Stimulated activated CD4-positive, alpha-beta T cell treated with anti-CD3 and anti-CD28 coated beads, Interleukin-4, amount 100 ng/mL, for 24 hours (primary cell): ENCODE measurements at places on chromosomes 1 and 21.

DNA sequence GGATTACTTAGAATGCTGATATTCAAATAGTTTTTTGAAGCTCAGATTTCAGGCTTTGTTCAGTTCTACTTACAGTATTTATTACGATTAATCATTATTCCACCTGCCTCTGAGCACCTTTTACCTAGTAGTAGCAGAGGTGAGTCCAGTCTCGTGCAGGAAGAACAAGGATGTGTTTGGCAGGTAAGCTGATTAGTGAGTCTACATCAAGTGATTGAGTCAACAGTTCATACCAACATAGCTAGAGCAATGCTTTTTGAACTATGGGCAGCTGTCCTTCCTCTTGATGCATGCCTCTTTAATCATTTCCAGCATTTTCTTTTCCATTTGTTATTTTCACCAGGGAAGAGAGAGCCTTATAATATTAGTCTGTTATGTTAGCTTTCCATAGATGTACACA is 838.9 kb downstream of the USP25 start:
- DNase-seq = no peak

- DNase-seq = no peak
Measured at GRCh38 chr1:45187725-45188124, 18.7 kb downstream of the ZSWIM5 start.

DNA sequence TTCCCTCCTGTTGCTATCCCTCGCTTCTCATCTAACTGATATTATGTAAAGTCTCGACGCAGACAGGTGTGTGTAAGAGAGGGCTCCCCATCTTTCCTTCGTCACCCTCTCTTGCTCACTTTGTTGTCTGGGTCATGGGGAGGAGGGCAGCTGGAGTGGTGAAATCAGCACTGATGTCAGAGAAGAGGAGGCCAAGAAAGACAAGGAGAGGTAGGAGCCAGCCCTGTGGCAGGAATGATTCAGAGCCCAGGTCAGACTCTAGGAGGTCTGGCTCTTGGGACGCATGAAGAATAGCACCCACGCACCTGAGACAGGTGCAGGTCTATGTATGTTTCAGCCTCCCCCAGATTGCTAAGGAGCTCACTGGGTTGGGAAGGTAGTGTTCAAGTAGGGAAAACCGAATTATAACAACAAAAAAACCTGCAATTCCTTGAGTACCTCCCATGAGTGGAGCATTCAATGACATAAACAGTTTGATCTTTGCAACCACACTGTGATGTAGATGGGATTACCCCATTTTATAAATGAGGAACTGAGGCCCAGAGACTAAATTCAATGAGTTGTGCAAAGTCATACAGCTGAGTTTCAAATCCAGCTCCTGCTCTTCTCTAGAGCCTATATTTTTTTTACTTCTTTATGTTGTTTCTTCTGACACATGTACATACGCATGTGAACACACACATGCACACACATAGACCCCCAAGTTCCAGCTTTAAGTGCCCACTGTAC is 10.4 kb downstream of the NUAK2 start:
- DNase-seq = no peak

DNA sequence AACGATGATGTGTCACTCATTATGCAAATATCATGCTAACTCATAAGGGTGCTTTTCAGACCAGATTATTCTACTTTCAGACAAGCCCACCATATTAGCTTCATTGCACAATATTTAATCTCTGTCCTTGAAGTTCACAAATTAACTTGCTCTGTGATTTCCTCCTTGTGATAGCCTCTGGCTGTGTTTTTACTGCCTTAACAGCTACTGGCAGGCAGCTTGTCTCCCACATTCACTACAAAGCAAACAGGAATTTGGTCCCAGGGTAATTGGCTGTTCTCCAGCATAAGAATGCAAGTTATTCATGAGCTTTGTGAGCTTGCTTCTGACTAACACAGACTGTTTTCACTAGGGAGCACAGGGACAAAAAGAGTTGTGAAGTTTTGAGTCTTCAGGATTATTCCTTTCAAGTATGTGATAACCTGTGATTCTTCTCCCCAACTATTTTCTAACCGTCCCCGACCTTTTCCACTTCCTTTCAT is 87.9 kb upstream of the HMCN1 start:
- DNase-seq = no peak

GRCh38 chr21:42695697-42696380 is 42.4 kb downstream of the PDE9A start:
- DNase-seq = no peak

DNA sequence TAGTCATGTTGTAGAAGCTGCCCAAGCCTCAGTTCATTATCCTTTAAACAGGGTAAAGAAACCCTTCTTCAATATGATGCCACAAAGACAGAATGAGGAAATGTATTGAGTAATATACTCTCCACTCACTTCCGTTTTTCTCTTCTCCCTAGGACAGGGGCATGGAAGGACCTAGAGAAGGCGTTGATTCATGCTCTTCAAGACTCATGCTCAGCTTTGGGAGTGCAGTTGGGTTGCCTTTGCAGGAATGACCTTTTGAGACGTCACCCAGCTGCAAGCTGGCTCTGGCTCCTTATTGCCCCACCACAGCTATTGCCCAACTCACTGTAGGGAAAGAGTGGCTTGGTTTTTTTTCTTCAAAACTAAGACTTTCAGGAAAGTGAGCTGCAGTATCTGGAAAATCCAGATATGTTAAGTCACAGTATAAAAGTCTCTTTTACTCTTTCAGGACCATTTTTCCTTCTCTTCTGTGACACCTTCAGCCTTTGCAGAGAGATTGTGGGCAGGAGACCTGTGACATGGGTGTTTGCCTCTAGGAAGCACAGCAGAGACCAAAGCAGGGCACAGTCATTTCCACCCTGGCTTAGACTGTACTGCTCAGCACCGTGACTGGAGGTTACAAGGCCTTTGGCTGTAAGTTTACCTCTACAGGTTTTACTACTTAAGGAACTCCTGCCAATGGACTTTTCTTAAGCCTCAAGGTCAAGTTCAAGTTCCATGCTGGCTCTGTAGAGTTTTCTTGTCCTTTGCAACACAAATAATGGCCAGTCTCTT is 39.5 kb downstream of the XCL2 start:
- DNase-seq = no peak

DNA sequence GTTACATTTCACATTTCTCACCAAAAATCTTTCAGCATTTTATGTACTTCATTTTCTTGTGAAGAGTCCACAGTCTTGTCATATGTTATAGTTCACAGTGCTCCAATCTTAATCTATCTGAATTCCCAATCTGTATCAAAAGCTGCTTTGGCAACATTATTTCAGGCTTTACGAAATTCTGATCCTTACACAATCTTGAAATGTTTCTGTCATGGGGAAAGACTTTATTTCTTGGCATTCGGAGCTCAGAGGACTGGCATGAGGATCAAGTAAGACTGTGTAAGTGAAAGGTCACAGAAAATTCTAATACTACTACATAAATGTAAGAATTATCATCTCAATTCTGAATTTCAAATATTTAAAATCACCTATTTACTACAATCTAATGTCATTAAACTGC is 2.0 kb downstream of the USP33 start:
- no peak for DNase-seq

GRCh38 chr1:2575801-2576663 is 10.5 kb upstream of the PRXL2B start:
- no peak for DNase-seq

GRCh38 chr1:31579374-31579773 is 3.1 kb downstream of the TINAGL1 start:
- DNase-seq = no peak

DNA sequence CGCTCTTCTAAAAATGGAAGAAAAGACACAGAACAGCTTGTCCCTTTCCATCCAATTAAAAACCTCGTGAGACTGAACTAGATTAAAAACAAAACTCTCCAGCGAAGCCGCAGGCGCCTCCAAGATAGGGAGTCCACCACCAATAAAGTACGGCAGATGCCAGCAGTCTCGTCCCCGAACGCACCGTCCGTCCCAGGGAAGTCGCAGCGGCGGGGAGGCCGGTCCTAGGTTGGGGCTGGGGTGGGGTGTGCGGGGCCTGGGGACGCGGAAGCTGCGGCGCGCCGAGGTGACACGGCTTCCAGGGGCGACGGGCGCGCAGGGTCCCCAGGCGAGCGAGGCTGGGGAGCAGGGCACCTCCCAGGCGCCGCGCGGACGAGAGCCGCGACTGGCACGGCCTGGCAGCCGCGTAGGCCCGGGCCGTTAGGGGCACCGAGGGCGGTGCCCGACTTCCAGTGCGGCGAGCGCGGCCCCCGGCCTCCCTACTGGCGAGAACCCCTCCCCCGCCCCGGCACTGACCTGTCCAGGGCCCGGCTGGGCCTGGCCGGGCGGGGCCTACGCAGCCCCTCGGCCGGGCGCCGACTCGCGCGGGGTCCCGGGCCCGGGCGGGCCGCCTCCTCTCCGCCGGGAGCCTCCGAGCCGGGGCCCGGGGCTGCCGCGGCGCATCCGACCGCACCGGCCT is 28.3 kb upstream of the A3GALT2 start:
- peak; percentile 47 for DNase-seq

GRCh38 chr1:32899586-32900296 is 1.4 kb downstream of the TMEM54 start:
- DNase-seq = no peak

GRCh38 chr21:18603980-18604379 is 200.4 kb upstream of the TMPRSS15 start:
- DNase-seq = no peak

GRCh38 chr1:162561616-162562469 is at the start of gene UAP1:
TSS of gene UAP1 (plus strand) at chr1:162561722. CDS start at chr1:162566069, 4,347 bp downstream.
- peak; percentile 31 for DNase-seq

DNA sequence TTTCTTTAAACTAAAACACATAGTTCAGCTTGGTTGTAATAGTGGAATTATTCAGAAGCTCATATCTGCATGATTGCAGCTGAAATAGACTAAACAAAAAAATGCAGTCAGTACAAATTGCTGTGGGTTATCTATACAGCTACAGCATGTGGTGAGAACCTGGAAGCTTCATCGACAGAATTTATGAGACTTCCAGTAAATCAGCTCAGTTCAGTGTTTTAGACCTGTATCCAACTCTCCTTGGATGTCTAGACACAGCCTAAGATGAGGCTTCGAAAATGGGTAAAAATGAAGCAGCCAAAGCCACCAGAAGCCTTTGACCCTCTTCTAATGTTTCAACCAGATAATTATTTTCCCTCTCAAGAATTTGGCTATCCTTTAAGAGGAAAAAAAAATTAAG is 127.1 kb upstream of the C1orf105 start:
- no peak for DNase-seq

DNA sequence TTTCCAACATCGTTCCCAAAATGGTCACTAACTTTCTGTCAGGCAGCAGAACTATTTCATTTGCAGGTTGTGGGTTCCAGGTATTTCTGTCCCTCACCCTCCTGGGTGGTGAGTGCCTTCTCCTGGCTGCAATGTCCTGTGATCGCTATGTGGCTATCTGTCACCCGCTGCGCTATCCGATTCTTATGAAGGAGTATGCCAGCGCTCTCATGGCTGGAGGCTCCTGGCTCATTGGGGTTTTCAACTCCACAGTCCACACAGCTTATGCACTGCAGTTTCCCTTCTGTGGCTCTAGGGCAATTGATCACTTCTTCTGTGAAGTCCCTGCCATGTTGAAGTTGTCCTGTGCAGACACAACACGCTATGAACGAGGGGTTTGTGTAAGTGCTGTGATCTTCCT is 9.3 kb downstream of the OR2AJ1 start:
- DNase-seq = no peak

DNA sequence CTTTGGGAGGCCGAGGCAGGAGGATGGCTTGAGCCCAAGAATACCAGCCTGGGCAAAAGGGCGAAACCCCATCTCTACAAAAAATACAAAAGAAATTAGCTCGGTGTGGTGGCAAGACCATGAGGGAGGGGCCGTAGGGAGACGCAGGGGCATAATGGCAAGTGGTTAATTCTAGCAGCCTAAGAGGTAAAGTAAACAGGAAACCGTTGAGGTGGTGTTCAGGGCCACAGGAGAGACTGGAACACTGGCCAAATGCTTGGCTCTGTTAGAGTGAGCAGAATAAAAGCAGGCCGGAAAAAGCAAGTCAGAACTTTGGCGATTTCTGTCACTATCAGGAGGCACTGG is 89.2 kb downstream of the RIPK4 start:
- DNase-seq = no peak

DNA sequence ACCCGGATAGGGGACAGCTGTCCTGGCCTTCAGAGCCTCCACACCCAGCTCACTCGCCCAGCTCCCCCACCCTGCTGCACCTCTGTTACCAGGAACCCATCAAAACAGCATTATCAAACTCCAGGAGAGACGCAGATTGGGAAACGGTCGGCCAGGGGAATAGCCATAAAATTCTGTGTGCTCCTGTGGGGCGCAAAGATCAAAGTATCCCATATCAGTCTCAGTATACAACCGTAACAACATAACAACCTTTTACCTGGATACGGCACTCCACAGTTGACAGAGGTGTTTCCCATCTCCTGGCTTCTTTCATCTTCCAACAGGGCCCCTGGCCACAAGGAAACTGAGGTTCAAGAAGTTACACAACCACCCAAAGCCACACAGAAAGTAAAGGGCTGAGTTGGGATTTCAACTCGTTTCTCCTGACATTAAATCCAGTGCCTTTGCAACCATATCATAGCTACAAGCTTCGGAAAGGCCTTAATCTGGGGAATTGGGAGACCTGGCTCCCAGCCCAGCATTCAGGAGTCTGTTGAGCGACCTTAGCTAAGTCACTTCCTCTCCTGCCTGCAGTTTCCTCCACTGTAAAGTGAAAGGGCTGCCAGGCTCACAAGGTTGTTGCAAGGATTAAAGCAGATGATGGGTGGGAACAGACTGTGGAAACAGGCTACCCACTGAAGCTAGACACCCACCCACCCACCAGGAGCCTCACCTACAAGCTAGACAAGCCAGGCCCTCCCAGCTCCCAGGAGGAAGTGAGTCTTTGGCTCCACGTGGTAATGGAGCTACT is 8.1 kb upstream of the EPHB2 start:
- DNase-seq = no peak

DNA sequence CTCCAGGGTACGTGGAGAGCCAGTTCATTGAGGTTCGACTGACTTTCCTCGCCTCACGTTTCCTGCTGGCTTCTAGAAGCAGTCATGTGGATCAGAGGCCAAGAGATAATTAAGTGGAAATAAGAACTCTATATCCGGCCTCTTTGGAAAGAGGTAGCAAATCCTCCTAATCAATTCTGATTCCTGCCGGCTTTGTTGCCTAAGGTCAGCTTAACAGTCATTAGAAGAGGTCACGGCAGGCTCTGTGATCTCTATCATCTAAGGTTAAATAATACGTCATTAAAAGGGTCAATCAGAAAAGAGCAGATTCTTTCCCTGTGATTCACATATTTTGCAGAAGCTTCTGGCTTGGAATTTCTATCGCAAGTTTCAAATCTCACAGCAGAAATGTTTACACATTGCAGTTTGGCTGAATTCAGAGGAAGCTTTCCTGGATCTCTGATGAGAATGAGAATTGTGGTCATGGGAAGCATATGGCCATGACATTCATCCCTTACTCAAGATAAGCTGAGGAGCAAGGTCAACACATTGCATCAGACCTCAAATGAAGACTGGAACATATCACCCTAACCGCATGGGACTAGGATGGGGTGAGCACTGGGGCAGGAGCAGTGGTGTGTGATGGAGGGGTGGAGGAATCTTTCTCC is 189.4 kb downstream of the PBX1 start:
- no peak for DNase-seq
